T-helper 2 cell (primary cell): ENCODE measurements at places on chromosomes 11 and 22.

DNA sequence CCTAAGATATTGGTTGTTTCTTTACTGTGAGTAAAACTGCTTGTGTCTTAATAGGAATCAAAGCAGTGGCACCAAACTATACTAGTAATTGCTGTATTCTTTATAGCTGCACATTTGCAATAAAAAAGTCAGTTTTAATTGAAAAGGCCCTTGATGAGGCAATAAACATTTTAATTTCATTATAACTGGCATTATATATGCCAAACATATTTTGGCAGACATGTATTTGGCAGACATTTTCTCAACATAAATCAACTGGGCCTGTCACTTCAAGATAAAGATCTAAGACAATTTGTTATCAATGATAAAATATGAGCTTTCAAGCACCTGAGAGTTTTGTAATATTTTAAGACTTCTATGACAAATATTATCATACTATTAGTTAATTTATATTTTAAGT lies 245.7 kb downstream of the SBF2 start:
- DNase-seq: no peak

GRCh38 chr11:102158164-102158735 lies 48.0 kb downstream of the YAP1 start:
- no peak for DNase-seq

DNA sequence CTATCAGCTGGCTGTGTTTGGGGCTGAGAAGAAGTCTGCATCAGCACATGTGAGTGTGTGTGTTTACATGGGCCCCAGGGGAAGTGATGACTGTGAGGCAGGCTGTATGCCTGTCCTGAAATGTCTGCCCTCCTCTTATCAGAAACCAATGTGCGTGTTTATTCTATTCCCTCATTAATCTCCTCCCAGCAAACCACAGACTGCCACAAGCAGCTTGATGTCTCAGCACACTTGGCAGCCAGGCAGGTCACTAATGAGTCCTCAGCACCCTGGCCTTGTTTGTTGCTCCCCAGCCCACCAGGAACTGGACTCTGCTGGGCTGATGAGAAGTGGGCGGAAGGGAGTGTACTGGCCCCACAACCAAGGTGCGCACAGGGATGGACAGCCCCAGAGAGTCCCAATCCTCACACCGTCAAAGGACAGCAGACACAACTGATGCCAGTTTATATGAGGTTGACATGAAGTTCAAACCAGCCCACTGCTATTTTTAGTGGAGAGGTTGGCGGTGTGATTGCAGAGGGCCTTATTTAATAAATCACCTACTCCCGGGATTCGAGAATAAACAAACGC lies 225.8 kb downstream of the ETS1 start:
- no peak for DNase-seq

GRCh38 chr11:60982184-60982583 lies 10.7 kb downstream of the CD6 start:
- no peak for DNase-seq

DNA sequence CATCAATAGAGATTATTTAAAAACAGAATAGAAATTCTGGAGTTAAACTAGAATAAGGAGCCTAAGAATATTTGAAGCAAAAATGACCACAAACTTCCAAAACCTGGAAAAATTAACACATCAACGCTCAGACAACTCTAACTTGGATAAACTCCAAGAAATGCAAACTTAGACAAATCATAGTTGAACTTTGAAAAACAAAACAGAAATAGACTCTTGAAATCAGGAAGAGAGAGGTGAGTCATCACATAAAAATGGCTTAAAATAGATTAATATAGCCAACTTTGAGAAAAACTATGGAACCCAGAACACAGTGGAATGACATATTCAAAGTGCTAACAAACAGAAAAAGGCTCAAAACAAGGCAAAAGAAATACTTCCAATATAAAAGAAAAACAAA lies 974.2 kb downstream of the JRKL start:
- DNase-seq: no peak

- no peak for DNase-seq
These were observed 146.7 kb downstream of the SPATA19 start for GRCh38 chr11:133698654-133699053.

- DNase-seq: peak; percentile 41
These were observed 15.9 kb downstream of the CRELD2 start for GRCh38 chr22:49934160-49934890.

DNA sequence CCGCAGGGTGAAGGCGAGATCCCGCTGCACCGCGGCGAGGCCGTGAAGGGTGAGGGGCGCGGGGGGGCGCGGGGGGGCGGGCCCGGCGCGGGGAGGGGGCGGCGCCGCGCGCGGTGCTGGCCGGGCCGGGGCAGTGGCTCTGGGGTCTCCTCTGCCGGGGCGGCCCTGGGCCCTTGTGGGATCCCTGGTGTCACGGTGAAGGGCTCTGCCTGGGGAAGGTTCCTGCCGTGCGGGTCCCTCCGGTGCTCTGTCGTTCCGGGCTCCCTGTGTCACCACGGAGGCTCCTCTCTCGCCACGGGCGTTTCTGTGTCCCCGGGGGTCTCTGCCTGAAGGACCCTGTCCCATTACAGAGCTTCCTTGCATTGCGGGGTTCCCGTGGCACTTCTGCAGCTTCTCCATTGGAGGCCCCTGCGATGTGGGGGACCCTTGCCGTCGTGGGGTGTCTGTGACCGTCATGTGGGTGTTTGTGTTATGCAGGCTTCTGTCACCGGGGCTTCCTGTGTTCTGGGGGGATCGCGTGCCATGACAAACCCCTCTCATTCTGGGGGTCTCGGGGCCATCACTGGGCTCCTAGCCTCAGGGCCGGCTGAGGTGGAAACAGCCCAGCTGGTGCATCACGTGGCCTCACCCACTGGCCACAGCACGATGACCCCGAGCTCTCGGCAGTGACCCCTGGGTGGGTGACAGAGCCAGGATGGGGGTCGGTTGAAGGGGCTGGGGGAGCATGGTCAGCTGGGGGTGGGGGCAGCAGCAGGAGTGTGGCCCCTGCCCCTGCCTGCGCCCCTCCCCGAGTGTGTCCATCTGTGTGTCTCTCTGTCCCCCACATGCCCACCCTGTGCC lies 25.3 kb downstream of the SHANK3 start:
- no peak for DNase-seq

DNA sequence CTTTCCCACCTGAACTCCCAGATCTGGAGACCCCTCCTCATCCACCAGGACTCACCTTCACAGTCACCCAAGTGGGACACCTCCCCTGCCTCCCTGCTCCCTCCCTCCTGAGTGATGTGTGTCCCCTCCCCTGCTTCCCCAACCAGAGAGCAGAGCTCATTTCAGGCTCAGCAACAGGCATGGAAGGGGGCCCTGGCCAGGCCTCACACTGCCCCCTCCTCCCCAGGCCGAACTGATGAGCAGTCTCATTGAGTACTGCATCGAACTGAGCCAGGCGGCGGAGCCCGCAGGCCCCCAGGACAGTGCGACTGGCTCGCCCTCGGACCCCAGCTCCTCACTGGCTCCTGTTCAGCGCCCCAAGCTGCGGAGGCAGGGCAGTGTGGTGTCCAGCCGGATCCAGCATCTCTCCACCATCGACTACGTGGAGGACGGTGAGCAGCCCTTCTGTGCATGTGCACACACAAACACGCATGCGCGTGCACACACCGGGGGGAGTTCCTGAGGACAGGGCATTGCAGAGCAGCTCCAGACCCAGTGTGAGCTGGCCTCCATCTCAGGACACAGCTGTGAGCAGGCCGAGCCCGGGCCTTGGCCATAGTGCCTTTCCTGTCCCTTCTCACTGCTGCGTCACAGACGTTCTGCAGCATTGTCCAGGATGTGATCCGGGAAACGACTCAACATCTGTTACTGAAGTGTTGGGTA lies 17.8 kb upstream of the NEAT1 start:
- DNase-seq: no peak

DNA sequence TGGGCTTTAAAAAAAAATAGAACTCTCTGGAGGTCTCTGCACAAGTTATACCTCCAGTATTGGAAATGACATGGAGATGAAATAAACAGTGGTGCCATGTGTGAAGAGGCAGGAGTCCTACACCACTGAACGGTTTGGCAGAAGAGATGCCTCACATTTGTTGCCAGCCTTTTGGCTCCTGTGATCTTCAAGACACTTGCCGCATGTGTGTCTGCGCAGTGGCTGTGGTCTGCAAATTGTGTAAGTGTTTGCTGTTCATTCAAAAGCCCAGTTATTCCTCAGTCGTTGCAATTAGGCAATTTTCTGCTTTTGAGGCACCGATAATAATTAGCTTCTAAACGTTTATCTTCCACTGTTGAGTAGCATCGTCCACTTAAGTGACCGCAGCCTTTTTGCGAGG lies 319.1 kb downstream of the BRD1 start:
- no peak for DNase-seq

- no peak for DNase-seq
These were observed 735.0 kb downstream of the BRD1 start for GRCh38 chr22:49092716-49093115.

- DNase-seq: no peak
These were observed 22.7 kb downstream of the BTBD10 start for GRCh38 chr11:13440100-13440855.

DNA sequence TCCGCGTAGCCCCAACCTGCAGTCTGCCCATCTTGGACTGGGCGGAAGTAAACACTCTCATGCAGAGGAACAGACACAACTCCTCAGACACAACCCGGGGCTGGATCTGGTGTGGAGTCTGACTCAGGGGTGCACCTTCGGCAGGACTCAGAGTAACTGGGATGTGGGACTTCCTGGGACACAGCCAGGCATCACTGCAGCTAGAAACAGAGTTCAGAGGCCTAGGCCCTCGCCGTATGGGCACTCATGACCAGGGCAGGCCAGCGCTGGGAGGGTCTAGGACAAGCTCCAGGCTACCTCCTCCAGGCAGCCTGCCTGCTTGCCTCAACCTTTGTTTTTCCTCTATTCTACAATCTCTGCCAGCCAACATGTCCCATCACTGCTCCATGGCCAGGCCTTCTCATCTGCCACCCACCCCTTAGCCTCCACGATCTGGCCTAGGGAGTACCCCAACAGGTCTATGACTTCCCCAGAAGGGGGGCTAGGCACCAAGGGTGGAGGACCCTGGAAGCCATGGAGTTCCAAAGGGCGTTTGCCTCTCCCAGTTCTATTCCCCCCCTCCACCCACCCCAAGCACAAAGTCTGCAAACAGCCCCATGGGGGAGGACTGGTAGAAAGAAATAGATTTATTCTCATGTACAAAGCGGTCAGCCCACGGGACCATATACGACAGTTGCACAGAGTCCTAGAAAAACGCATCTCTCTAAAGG lies 98.5 kb downstream of the PDE2A start:
- DNase-seq: no peak

GRCh38 chr11:41245184-41245583 lies 214.3 kb downstream of the LRRC4C start:
- DNase-seq: no peak

DNA sequence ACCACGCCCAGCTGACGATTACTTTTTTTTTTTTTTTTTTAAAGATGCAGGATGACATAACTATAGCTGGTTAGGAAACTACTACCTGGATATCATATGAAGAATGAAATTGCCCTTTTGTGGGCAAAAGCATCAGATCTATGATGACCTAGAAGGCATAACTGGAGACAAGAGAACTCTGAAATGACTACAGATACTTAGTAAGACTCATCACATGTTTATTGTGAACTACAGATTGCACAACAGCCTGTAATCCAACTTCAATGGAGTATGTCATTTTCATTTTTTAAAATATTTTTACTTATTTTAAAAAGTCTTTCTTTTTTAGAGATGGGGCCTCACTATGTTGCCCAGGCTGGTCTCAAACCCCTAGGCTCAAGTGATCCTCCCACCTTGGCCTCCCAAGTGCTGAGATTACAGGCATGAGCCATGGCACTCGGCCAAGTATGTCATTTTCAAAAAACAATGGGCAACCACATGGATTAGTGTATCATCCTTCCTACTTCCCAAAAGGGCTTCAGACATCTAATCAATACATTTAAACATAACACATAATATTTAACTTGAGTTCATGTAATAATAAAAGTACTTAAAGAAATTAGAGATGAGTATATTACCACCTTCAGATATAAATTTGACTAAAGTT lies 3.3 kb downstream of the MTMR2 start:
- no peak for DNase-seq

- no peak for DNase-seq
These were observed 54.6 kb downstream of the PLEKHA7 start for GRCh38 chr11:16959602-16960001.

GRCh38 chr11:84947970-84948580 lies 679.1 kb downstream of the DLG2 start:
- no peak for DNase-seq

GRCh38 chr22:30196880-30197336 lies 49.7 kb downstream of the LIF start:
- no peak for DNase-seq

DNA sequence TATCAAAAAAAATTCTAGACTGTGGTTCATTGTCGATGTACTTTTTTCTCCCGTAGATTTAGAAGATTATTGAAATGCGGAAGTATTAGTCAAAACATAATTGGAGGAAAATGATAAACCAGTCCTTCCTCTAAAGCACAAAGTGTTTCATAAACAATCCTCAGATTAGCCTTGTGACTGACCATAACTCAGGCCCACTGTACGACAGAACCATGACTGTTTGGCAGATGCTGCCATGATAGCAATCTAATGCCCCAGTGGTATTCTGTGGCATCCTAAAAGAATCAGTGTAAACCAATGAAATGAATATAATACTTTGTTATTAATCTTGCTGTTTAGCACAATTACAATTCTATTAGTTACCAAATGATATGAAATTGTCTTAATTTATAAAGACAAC lies 127.0 kb upstream of the CTSC start:
- DNase-seq: no peak
